ENCODE measurements at places on chromosomes 5 and 9. TPM values are rescaled to one million over a fixed set of nuclear protein-coding genes. Genes with fewer than 3 reads are reported as not detected.
A peak's percentile ranks its signal among the peaks of the same experiment; 100 is the strongest.

- H3K27ac ChIP-seq, result peak overlapping the region; percentile 56
- peak overlapping the region; percentile 99 for H3K4me3 ChIP-seq
- peaks cover 32% of the 10 kb centered on the region for H3K4me1 ChIP-seq
- DNase-seq, result peak; percentile 40
Measured at GRCh38 chr9:15306068-15306756, 804 bp downstream of the TTC39B start.

- H3K36me3 ChIP-seq, result no peaks in the 10 kb centered on the region
- H3K27ac ChIP-seq, result no peak overlapping the region
- no peaks in the 10 kb centered on the region for H3K27me3 ChIP-seq
- peaks cover 26% of the 10 kb centered on the region for H3K4me1 ChIP-seq
Measured at GRCh38 chr5:98432378-98432777, 341.1 kb upstream of the RGMB start.

Gene DNAJC25
- total RNA-seq, result 9.7 TPM

Gene PIP5K1B
- not detected for total RNA-seq

Gene ZNF462
- total RNA-seq, result 12.4 TPM

- no peaks in the 10 kb centered on the region for H3K4me1 ChIP-seq
- no peaks in the 10 kb centered on the region for H3K27me3 ChIP-seq
- no peak for DNase-seq
- H3K27ac ChIP-seq, result no peak overlapping the region
Measured at GRCh38 chr5:44294516-44294915, 94.7 kb downstream of the FGF10 start.

Gene CD72
- 0.96 TPM for total RNA-seq
